Mesothelial cell of epicardium (in vitro differentiated cells): ENCODE measurements at places on chromosomes 7 and 10. TPM values are rescaled to one million over a fixed set of nuclear protein-coding genes. Genes with fewer than 3 reads are reported as not detected.

ITGA8 gene
- total RNA-seq = 19.2 to 21.8 TPM (median 21.7 TPM) in 3 replicates

GRCh38 chr10:20898866-20899535, 1.9 kb upstream of the NEBL start:
- no peak for DNase-seq

DNA sequence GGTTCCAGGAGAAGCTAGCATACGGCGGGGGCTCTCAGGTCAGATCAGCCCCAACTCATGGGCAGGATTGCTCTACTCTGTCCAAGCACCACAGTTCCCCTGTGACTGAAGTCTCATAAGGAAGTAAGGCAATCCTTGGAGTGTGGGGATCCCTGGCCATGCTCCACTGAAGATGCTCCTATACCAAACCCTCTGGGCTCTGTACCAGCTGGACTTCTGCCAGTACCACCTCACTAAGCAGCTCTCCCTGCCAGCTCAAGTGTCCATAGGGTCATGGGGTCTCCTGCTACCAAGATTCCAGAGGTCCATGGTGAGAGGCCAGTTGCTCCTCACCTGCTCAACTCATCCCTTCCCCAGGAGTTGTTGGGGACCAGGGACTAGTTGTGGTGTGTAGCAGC, 355.7 kb upstream of the STEAP1 start:
- DNase-seq = no peak

- DNase-seq = no peak
Measured at GRCh38 chr7:82051601-82052000, 281.8 kb upstream of the HGF start.
